ENCODE measurements at places on chromosomes 3 and 15.

DNA sequence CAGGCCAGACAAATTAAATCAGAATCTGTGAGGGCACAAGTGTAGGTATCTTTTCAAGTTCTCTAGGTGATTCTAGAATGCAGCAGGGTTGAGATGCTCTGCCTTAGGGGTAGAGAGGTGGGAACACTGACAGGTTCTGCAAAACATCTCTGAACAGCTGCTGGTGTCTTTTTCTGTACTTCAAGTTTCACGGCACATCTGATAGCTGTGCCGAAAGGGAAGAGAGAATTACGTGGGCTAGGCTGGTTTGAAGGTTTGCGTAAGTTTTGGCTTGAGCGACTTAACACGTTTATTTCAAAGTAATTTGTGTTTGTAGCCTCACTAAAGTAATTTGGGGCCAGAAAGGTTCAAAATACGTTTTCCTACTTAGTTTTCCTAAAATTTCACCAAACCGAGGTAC is 22.5 kb downstream of the PXK start:
- DNase-seq, result no peak

GRCh38 chr15:73119478-73119877 is 67.2 kb downstream of the NEO1 start:
- no peak for DNase-seq

GRCh38 chr3:75089841-75090240 is 475.4 kb upstream of the CNTN3 start:
- no peak for DNase-seq

- peak; percentile 34 for DNase-seq
Observed at GRCh38 chr3:172808969-172809546, 58.5 kb downstream of the ECT2 start.

- no peak for DNase-seq
Observed at GRCh38 chr15:59185725-59186124, 20.9 kb upstream of the LDHAL6B start.

Data from NCI-H510A treated with DMSO at 0.1 percent for 48 hours (cell line).